Epithelial cell of proximal tubule (primary cell): ENCODE measurements at places on chromosomes 1 and 21.

DNA sequence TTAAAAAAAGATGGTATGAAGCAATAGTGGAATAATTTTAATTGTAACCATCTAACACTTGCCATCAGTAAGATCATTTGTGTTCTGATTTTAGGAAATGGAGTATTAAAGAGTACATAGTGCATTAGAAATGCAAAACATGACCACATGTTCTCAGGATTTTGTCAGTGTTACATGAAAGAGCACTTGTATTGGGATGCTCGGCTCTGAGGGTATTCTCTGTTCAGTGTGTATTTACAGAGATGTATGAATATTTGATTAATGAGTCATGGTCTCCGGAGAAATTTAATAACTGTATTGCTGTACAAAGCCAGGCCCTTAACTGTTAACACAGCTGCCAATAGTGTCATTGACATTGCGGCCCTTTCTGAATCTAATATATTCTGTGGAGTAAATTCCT is 91.7 kb downstream of the ATG4C start:
- no peak for DNase-seq

- no peak for DNase-seq
Observed at GRCh38 chr1:117260761-117261423, 50.2 kb upstream of the VTCN1 start.

- no peak for DNase-seq
Observed at GRCh38 chr1:109397581-109398342, at the start of gene SORT1. SORT1 (minus strand) TSS chr1:109397918; CDS start chr1:109397892, 26 bp downstream.

- DNase-seq: no peak
Observed at GRCh38 chr21:34970167-34970500, 79.0 kb downstream of the RUNX1 start.

DNA sequence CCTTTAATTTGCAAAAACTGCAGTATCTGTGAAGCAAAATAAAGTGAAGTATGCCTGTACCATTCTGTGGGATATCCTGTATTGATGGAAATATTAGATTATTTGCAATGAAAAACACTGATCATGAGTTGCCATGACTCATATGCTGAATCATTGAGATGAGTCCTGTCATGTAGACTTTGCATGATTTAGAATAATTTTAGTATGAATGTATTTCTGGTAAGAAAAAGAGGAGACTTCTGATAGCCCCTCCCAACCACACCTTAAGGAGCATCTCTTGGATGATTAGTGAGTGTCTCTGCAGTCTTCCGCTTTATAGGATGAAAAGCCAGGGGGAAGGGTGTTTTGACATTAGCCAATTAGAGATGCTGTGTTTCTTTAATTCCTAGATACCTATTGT is 55.2 kb upstream of the PTGS2 start:
- DNase-seq: no peak

DNA sequence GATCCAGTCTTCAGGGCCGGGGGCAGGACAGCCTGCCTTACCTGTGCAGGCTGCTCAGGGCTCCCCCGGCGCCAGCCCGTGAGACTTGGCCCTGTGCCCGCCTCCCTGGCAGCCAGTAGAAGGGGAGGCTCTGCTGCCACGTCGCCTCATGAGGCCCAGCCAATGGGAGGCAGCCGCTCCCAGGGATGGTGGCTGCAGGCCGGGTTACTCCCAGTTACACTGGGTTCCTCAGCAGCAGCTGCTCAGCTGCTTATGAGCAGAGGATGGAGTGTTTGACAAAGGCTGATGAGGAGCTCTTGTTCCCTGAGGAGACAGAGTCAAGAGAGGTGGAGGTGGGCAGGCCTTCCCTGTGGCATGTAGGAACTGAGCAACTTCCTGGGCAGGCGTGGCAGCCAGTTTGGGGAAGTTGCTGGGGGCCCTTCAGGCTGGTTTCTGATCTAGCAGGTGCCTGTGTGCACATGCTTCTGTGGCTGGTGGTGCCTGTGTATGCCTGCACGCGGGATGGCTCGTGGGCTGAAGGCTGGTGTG is 5.5 kb downstream of the MFSD2A start:
- DNase-seq: no peak

DNA sequence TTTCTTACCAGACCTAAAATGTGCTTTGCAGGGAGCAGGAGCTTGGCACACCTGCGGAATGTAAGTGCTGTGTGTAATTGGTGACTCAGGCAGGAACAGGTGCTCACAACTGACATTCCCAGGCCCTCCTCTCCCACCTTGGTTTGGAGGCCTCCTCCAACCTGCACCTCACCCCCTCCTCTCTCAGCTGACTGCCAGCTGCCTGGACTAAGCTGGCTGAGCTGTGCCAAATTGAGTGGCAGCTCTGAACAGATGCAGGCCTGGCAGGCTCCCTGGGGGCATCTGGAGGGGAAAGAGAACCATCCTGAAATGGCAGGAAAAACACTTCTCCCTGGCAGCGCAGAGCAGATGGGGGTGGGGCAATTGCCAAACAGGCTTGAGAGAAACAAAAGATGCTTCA is 91.7 kb upstream of the PGBD5 start:
- DNase-seq: no peak

- no peak for DNase-seq
Observed at GRCh38 chr1:212614453-212615200, 6.1 kb downstream of the ATF3 start.

GRCh38 chr1:113399062-113399583 is 8.8 kb downstream of the MAGI3 start:
- no peak for DNase-seq

DNA sequence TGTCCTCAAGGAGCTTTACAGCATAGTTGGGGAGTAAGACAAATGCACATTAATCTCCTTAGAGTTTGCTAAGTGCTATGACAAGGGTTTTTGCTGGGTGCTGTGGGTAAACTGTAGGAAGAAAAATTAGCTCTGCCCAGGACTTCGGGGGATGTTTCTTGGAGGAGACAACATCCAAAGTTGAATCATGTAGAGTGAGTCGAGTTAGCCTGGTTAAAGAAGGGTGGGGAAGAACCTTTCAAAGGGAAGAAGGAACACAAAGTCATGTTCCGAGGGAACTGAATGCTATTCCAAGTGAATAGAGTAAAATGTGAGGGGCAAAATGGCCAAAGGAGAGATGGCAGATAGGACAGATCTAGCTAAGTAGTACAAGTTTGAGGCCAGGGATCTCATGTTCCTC is 17.1 kb downstream of the SPRTN start:
- no peak for DNase-seq

DNA sequence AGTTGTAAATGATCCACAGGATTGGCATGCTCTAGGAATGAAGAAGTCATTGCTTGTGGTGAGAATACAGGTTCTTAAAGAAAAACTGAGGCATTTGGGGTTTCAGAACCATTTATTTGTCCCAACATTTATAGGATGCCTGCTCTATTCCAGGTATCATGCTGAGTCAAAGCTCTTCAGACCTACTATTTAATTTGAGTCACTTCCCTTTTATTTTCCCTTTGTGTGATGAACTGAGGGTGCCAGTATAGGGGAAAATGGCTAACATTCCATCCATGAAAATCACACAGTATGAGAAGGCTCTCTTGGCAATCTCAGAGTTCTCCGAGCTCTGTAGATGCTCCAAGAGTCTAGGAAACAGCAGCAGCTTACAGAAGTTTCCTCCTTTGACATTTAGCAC is 110.4 kb downstream of the RNF220 start:
- DNase-seq: no peak

- DNase-seq: no peak
Observed at GRCh38 chr1:241611736-241612135, 28.4 kb downstream of the CHML start.

DNA sequence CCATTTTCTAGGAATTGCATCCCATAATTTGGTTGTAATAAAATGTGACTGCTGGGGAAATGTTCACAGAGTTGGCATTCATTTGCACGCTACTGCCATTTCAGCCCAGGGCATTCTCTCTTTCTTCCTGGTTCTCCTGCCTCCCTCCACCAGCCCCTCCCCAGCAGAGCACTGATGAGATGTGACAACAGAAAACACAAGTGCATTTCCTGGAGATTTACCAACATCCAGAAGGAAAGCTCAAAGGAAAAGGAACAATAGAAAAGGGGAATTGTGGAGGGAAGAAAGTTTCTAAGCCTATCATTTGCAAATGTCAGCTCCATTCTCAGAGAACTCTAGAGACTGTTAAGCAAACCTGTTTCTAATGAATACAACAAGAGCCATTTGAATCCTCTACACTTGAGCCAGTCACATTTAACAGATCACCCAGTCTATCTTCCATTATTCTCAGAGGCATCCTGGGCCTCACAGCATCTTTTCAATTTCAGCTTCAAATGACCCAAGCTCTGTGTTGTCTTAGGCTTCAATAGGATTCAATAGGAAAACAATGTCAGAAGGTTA is 395.6 kb upstream of the PBX1 start:
- no peak for DNase-seq

DNA sequence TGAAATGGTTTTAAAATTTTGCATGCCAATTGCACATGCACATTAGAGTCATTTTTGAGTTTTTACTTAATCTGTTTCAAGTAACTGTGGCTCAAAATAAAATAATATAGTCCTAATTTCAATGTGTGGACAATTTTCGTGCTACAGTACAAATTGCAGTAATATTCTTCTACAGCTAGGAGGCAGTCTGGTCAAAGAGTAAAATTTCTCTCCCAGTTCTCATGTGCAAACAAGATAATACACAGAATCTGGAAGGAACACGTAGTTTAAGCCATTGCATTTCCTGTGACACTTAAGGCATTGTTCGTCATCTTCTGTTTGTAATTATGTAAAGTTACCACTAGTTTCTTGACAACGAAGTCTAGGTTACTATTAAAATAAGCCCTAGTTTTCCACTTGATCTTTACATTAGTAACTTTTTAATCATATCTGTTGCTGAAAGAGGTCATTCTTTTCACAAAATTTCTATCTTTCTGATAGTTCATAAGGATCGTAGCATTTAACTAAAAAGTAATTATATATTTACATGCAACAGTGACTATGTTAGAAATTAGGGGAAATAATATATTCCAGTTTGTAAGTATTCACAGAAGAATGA is 28.9 kb downstream of the ODR4 start:
- no peak for DNase-seq

DNA sequence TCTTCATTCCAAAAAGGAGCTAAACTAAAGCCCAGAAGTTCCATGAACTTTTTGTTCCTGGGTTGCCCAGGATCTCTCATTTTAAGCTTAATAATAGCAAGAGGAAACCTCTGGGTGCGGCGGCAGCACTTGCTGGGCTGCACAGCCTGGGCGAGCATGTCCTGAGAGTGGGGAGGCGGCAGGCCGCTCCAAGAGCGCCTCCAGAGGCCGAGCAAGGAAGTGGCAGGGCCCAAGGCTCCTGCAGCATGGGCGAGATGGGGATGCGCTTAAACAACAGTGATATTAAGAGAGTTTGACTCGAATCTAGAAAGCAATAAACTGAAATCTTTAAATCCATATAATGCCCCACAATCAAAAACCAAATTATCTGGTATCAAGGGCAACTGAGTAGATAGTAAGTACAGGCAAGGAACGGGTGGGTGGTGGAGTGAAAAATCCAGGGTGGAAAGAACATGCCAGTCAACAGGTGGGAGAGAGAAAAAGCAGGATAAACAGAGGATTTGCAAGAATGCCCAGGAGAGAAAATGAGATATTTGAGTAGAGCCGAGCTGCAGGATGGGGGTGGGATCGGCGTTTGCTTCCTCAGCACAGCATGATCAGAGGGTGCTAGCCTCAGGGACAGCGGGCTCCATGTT is 14.1 kb upstream of the TNR start:
- no peak for DNase-seq

GRCh38 chr1:14365301-14365988 is 233.0 kb upstream of the KAZN start:
- no peak for DNase-seq

DNA sequence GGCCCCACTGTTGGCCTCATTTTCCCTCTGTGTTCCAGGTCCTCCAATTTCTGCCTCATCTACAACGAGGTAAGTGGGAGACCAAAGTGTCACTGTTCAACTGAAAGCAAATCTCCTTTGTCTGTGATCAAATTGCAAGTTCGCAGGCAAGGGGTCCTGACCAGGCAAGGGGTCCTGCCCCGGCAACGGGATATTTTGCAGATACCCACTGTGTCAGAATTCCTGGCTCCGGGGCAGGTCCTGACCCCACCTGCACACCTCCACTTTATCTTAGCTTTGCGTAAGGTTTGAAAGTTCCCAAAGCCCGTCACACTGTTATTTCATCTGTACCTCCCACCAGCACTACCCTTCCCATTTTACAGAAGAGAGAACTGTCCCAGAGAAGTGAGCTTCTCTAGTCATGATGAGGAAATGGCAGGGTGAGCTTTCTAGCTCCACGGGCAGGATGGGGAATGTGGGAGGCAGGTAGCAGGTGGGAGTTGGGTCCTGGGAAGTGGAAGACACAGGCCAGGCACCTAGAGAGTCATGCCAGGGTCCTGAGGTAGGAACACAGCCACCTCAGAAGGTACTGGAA is 32.0 kb upstream of the CSF1 start:
- no peak for DNase-seq

- no peak for DNase-seq
Observed at GRCh38 chr1:98669355-98670296, 8.1 kb downstream of the SNX7 start.

GRCh38 chr1:162178432-162178831 is 108.9 kb downstream of the NOS1AP start:
- no peak for DNase-seq

DNA sequence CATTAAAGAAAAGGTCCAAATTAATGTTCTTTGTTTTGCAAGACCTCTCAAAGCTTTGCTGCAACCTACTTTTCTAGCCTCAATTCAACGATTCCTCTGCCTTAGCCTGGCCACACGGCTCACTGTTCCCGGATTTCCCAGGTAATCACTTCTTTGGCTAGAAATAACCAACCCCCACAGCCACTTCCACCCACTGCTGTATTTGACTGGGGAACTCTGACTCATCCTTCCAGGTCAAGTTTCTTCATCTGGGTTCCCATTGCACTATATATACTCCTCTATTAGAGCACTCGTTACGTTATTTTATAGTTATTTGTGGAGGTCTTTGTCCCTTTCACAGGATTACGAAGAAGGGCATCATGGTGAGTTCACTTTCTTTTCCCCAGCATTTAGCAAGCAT is 185.9 kb downstream of the CACNA1E start:
- DNase-seq: no peak

DNA sequence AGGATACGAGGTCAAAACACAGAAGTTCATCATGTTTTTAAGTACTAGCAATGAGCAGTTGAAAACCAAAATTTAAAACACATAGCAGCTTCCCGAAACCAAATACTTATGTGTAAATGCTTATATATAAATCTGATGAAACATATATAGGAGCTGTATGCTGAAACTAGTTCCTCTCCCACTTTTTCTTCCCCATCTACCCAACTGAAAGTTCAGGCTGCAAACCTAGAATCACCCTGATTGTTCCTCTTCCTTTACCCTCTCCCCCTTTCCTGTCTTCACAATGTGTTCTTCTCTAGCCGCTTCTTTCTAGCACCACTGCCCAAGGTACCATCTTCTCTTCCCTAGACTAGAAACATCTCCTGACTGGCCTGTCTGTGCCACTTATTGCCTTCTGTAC is 90.6 kb downstream of the ST3GAL3 start:
- DNase-seq: no peak

- DNase-seq: no peak
Observed at GRCh38 chr21:25002676-25003075, 604.6 kb downstream of the MRPL39 start.
